ENCODE measurements at places on chromosomes 6 and 20.

DNA sequence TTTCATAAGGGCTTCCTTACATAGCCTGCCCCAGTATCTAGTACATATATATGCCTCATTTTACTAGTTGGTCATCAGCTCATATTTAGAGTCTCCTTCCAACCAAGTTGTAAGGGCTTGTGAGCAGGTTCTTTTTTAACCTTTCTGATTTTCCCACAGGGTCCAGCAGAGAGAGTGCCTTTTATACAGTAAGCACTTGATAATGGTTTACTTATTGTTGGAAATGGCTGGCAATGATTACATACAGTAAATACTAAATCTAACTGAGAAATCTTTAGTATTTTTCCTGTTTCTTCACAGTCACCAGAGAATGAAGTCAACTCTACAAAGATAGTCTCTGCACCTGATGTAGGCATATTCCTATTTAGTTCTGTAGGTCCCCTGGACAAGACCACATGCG lies 135.1 kb upstream of the B3GAT2 start:
- no peak for DNase-seq

DNA sequence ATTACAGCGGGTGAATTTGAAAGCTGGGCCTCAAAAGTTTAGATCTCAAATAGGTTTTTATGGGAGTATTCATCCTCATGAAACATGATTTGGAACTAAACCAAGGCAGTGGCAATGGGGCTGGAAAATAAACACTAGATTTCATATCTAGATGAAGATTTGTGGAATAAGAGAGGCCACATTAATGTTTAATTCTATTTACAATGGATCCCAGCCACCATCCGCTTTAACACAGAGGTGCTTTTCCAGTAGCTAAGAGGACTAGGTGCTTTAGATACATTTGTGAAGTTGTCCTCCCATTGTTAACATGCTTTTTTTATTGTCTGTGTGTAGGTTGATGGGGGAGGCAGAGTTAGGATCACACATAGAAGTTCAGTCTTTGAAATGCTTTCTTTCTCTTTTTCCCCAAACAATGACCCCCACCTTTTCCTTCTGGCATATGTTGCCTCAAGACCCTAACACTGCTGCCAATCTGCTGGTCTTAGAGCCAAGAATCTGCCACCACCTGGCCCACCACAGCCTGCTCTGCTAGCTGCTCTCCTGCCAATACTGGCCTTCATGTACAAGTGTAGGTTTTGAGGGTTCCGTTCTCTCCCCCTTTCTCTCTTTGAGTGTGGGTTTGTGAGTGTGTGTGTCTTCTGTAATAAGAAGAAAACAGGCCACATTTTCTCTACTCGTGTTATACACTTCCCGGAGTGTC lies 27.8 kb upstream of the GFRAL start:
- no peak for DNase-seq

- DNase-seq, result no peak
Observed at GRCh38 chr20:23367770-23368169, 5.8 kb downstream of the GZF1 start.

DNA sequence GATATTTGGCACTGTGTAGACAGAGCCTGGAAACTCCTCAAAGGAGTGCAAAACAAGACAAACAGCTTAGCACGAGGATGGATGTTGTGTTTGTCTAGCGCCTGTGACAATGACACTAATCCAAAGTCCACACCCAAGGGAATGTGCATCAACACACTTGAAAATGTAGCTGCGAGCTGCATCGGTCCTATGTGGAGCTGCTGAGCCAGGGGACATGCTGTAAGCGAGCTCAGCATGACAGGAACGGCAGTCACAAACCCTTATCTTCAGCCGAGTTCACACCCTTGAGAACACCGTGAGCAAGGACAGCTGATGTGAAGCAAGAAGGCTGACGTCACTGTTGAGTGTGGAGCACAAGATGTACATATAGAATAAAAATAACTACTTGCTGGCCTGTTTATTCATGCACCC lies 684.3 kb downstream of the QKI start:
- no peak for DNase-seq

DNA sequence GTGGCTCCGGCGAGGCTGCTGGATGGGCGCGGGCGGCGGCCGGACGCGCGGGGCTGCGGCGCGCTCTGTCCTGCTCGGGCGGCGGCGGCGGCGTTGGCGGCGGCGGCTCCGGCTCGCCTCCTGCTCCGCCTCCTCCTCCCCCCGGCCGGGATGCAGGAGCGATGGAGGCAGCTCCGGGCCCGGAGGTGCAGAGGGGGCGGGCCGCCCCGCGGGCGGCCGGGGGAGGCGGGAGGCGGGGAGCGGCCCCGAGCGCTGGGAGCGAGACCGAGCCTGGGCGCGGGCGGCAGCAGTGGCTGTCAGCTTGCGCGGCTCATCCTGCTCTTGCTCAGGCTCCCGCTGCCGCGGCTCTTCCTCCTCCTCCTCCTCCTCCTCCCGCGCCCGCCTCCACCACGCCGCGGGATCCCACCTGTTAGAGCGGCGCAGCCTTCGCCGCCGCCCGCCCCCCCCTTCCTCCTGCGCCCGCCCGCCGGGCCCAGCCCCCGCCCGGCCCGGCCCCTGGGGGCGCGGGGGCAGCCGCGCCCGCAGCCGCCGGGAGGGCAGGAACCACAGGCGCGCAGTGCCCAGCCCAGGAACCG lies at the start of gene NOL4L:
Gene NOL4L, minus strand, starts transcription at position 323 of the 575 bp plus-strand sequence. CDS start 443 bp downstream, outside the sequence.
- DNase-seq, result no peak

- no peak for DNase-seq
Observed at GRCh38 chr20:63138855-63139341, 77.0 kb downstream of the YTHDF1 start.

GRCh38 chr20:4635342-4635741 lies 86.4 kb upstream of the PRND start:
- DNase-seq, result no peak

- no peak for DNase-seq
Observed at GRCh38 chr6:30311101-30311500, 15.6 kb upstream of the TRIM39 start.

Data from MM.1S (cell line).